ENCODE measurements at places on chromosomes 2 and 18. TPM values are rescaled to one million over a fixed set of nuclear protein-coding genes. Genes with fewer than 3 reads are reported as not detected.

Gene WNT6
- total RNA-seq = not detected

DNA sequence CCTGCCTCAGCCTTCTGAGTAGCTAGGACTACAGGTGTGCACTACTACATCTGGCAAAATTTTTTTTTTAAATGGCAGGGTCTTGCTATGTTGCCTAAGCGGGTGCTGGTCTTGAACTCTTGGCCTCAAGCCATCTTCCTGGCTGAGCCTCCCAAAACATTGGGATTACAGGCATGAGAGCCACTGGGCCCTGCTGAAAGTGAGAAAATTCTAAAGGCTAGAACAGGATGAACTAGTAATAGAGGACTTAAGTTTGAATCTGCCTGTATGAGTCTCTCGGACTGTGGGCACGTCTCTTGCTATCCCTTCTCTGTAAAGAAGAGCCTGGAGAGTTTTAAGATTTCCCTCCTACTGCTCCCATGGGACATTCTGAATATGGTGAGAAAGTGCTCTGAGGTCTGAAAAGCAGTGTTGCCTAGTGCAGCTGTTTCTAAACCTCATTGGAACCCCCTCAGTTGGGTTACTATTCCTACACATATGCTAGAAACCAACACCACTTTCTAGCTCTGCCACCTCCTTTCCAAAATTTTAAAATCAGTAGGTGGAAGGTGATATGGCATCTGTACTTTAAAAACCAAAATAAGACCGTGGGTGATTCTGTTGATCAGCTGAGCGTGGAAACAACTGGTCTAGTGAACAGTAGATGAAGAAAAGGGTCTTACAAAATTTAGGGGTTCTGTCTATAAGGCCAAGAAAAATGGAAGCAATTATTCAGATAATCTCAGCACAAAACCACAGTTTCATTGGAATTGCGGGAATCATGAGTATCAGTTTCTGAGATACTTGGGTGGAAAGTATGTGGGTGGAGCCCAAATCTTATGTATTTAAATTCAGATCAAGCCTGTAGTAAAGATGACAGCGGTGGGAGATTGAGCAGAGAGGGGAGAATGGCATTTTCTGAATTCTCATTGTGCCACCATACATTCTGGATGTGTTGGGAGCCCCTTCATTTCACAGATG, 259.8 kb upstream of the CXCR4 start:
- DNase-seq = no peak

DNA sequence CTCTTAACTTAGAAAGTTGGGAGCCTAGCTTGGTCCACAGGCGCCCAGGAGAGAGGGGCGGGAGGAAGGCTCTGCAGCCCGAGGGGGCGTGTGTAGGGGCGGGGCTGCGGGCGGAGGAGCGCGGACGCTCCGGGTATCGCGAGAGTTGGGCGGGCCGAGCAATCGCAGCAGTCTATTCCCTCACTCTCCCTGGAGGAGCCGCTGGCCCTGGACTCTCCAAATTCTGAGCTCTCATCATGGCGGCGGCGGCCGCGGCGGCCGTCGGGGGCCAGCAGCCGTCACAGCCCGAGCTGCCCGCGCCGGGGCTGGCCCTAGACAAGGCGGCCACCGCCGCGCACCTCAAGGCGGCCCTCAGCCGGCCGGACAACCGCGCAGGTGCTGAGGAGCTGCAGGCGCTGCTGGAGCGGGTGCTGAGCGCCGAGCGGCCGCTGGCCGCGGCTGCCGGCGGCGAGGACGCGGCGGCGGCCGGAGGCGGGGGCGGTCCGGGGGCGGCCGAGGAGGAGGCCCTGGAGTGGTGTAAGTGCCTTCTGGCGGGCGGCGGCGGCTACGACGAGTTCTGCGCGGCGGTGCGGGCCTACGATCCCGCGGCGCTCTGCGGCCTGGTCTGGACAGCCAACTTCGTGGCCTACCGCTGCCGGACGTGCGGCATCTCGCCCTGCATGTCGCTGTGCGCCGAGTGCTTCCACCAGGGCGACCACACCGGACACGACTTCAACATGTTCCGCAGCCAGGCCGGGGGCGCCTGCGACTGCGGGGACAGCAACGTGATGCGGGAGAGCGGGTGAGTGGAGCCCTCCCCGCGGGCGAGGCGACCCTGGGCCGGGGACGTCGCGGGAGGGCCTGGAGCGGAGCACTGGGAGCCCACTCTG, at the start of gene UBR3:
Gene UBR3 (plus strand): TSS at position 183 of the 869 bp plus-strand sequence. CDS start 54 bp downstream, at position 237.
- peak; percentile 97 for DNase-seq

- DNase-seq = no peak
Measured at GRCh38 chr2:191754103-191754502, 76.2 kb downstream of the NABP1 start.

- DNase-seq = no peak
Measured at GRCh38 chr2:151981886-151982285, 117.0 kb downstream of the CACNB4 start.

GRCh38 chr2:21687589-21687988, 563.8 kb downstream of the TDRD15 start:
- no peak for DNase-seq

GRCh38 chr2:36965751-36966369, 476 bp downstream of the STRN start:
- no peak for DNase-seq

DNA sequence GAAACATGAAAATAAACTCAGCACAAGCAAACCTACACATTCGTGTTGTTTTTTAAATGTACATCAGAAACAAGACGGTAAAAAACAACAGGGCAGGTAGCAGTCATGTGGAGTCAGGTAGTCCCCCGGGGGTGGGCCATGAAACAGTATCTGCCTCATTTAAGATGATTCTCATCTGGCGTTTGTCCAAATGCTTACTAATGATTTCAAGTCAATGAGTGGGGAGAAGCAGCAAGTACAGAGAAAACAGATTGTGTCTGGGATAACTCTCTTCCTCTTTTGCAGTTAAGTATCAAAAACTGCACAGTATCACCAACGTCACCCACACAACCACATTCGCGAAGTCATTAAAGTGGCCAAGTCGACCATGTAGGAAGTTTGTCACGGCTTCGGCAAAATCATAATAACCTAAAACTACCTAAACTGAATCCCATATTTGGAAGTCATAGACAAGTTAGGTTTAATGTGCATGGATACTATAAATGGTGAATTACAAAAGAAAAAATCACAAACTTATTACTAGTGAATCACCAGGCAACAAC, 1.3 kb downstream of the LAPTM4A start:
- DNase-seq = peak; percentile 61

DNA sequence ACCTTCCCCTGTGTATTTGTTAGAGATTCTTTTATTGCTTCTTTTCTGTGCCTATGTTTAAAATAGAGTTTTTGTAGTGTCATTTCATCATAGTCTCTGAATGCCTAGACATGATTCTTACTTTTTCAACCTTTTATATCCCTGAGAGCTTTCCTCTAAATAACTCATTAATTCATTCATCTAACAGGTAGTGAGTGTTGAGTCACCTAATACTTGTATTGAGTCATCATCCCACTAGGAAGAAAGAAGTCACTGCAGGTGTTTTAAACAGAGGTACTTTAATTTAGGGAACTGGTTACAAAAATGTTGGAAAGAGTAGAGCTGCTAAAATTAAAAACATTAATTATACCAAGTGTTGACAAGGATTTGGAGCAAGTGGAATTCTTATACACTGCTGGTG, 18.5 kb upstream of the NMS start:
- no peak for DNase-seq

DNA sequence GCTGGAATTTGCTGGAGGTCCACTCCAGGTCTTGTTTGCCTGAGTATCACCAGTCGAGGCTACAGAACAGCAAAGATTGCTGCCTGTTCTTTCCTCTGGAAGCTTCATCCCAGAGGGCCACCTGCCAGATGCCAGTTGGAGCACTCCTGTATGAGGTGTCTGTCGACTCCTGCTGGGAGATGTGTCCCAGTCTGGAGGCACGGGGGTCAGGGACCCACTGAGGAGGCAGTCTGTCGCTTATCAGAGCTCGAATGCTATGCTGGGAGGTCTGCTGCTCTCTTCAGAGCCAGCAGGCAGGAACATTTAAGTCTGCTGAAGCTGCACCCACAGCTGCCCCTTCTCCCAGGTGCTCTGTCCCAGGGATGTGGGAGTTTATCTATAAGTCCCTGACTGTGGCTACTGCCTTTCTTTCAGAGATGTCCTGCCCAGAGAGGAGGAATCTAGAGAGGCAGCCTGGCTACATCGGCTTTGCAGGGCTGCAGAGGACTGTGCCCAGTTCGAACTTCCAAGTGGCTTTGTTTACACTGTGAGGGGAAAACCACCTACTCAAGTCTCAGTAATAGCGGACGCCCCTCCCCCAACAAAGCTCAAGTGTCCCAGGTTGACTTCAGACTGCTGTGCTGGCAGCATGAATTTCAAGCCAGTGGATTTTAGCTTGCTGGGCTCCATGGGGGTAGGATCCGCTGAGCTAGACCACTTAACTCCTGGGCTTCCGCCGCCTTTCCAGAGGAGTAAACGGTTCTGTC, 301.1 kb downstream of the ERBB4 start:
- DNase-seq = no peak

Gene RAMP1
- 40.1 TPM for total RNA-seq

GRCh38 chr2:145547620-145548019, 1027.7 kb upstream of the ZEB2 start:
- DNase-seq = no peak

DNA sequence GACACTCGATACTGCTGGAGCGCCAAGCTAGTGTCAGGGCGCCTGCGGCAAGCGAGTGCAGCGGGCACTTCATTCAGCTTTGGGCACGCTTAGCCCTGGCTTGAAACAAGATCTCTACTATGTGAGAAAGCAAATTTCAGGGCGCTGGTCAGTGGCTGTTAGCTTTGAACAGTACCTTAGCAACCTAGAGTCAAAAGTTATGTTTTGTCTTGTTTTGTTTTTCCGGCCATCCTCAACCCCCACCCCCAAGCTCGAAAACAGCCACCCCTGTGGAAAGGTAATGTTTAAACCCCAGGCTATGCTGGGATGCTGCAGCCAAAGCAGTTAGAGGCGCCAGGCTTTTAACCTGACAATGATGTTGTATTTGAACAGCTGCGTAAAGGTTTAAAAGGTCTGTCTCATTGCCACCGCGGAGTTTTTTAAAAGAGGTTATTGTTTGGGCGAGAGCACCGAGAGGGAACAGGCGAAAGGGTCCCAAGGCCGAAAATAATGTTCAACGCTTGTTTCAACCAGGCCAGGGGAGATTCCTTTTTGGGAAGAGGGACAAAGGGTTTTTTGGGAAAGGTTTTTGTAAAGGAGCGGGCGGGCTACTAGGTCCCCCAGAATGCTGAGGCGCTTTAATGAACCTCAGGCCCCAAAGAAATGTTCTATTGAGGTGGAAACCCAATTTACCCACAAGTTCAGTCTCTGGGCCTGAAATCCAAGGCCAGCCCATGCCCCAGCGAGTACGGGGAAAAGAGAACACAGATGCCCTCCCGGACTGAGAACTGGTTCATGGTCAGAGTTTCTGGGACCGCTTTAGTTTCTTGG, 2.3 kb upstream of the HOXD10 start:
- no peak for DNase-seq

DNA sequence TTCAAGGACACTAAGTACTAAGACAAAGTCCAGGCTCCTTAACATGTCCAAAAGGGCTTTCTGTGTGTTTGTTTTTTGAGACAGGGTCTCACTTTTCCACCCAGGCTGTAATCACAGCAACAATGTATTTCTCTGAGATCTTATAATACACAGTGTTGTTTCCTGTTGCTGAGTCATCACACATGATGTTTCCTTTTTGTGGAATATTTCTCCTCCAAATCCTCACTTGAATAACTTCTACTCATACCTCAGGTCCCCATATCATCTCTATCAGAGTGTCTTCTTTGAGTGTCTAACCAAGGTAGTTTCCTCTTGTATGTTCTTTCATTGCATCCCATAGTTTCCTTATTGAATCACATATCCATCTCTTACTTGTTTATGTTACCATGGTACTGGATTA, 632.0 kb upstream of the PIK3C3 start:
- DNase-seq = no peak

- DNase-seq = no peak
Measured at GRCh38 chr2:128360711-128361110, 42.0 kb upstream of the HS6ST1 start.

DNA sequence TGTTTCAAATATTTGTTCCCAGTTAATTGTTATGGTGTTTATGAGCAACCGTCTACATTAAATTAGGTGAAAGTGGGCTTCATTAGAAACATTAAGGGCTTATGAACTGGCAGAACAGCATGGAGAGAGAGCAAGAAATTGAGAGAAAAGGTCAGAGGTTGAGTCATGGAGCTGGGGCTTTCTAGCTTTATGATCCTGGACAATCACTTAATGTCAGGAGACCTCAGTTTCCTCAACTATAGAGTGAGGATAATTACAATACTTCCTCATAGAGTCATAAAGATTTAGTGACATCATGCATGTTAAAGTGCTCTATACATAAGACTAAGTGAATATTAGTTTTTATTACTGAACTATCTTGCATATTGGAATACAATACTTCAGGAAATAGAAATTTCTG, 83.9 kb downstream of the PLCL1 start:
- DNase-seq = no peak

Gene CRACDL
- 13.1 TPM for total RNA-seq

DNA sequence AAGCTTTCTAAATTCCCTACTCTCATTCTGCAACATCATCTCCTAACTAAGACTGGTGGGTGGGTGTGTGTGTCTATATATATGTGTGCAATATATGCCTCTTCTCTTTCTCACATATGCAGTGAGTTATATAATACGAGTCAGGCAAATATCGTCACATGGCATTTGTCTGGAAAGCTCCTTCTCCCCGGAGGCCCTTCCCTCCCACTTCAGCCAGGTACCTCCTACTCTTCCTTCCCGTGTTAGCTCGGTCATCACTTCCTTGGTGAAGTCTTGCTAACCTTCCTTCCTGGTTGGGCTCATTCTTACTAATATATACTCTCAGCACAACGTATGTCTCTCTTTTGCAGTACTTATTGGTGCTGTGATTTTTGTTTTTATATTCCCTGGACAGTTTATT, 66.4 kb upstream of the NCK2 start:
- DNase-seq = no peak

DNA sequence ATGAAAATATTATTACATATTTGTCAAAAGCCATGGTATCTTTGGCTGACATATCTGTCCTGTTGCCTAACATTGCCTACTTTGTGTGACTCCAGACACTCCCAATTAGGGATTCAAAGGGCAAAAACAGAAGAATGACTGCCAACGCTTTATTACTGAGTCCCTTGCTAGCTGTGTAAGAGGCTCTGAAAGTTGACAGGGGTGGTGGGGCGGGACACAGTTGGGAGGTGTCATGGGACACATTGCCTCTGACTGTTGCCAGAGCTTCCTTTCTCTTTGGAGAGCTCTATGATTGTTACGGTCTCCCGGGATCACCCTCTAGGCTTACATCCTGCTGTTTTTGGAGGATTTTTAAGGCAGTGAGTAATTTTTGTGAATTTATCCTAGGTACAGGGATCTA, 249.6 kb upstream of the ACVR2A start:
- no peak for DNase-seq

Gene SMAD7
- total RNA-seq = 57.8 TPM

GRCh38 chr2:15494877-15495276, 66.3 kb downstream of the NBAS start:
- DNase-seq = no peak

Gene CDCA7
- 43.5 TPM for total RNA-seq

Gene RTP5
- not detected for total RNA-seq

Gene LINC00305
- total RNA-seq = not detected

- no peak for DNase-seq
Measured at GRCh38 chr2:27306573-27307286, 1.5 kb downstream of the UCN start.

All from Peyer's patch (tissue), 4 donors.